ENCODE measurements at places on chromosomes 13 and 19.

DNA sequence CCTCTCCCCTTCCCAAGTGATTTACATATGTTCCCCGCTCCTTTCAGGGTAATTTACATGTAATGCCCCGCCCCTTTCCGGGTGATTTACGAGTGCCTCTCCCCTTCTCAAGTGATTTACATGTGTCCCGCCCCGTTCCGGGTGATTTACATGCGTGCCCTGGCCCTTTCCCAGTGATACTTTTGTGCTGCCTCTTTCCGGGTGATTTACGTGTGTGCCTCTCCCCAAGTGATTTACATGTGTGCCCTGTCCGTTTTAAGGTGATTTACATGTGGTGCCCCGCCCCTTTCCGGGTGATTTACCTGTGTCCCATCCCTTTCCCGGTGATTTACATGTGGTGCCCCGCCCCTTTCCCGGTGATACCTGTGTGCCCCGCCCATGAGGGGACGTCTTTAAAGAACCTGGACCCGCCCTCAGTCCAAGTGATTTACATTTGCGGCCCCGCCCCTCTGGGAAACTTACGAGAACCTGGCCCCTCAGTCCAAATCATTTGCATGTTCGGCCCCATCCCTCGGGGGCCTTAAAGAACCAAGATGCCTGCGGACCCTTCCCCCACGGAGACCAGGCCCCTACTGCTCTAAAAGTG lies 559 bp upstream of the LENG9 start:
- peak; percentile 88 for DNase-seq

GRCh38 chr13:23671897-23672296 lies 101.7 kb downstream of the TNFRSF19 start:
- no peak for DNase-seq

- no peak for DNase-seq
Measured at GRCh38 chr19:14470031-14470876, 4.9 kb downstream of the PTGER1 start.

DNA sequence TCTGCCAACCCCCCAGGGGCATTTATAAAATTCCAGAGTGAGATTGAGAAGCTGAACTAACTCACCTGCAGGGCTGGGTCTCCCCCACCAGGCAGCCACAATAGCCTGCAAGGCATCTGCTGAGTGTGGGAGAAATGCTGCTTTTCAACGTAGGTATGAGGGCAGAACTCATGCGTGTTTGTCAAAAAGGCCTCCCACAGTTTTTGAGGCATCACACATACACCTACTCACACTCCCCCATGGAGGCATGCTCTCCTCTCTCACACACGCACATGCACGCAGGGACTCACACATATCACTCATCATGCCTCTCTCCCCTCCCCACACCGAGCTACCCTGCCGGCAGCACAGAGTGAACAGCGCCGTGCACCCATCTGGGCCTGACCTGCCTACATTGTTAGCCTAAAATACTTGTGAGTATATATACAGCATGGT lies 390.5 kb downstream of the FGF9 start:
- DNase-seq: peak; percentile 62

DNA sequence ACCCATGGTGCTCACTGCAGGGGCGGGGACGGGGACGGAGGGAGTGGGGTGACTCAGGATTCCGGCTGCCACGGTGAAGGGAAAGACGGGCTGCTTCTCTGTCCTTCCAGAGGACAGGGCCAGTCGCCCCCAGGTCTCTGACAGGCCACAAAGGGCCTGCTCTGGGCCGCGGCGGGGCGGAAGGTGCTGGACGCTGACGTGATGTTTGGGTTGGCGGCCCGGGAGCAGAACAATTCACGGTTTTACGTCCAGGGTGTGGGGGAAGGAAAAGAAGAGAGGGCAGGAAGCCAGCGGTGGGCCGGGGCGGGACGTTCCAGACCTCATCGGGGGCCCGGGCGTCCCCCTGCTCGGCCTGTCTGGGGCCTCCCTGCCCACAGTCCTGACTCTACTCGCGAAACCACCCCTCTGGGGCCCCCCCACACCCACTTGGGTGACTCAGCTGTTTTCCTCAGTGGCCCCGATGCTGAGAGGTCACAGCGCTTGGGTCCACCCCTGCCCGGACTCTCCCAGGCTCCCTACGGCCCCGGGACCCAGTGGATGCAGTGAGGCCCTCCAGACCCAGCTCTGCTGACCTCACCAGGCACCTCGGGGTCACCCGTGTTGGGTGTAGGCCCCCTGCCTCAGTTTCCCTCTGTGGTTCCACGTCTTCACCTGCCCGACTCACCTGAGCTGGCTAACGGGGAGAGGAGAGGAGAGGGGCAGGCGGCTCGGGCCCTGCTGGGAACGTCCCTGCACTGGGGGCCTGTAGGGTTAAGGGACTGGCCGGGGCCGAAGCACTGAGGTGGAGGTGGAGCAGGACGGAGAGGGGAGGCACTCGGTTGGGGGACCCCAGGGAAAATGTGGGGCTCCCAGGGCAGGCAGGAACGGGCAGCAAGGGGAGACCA lies 29.2 kb downstream of the PIP5K1C start:
- DNase-seq: peak; percentile 64

GRCh38 chr19:9709305-9709704 lies 34.4 kb upstream of the ZNF562 start:
- no peak for DNase-seq

DNA sequence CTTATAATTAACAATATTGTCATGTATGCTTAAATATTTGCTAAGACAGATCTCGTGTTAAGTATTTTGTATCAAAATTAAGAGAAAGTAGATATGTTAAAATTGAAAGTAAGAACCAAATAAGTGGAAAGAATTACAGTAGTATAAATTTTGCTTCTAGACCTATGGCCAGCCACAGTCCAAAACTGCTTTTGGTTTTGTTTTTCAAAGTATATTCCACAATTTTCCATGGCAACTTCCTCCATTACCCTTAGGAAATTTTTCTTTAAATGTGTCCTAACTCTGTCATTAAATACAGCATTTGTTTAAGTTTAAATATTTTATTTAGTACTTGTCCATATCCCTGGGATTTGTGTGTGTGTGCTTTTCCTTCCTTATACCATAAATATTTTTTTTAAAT lies 689.0 kb downstream of the DIAPH3 start:
- no peak for DNase-seq

DNA sequence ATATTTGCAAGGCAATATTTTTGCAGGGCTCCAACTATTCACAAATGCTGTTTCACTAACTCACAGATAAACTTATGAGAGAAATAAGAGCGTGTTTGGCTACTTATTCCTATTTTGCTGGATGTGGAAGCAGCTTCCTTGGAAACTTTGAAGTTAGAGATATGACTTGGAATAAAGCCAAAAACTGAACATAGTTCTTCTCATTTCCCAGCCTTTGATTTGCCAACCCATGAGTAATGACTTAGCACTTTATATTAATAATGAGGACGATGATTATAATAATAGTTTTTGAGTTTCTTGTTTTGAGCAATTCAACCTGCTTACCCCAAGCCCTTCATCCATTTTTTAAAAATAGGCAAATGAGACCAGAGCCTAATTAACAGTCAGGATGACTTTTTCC lies 47.7 kb downstream of the SLC10A2 start:
- no peak for DNase-seq

DNA sequence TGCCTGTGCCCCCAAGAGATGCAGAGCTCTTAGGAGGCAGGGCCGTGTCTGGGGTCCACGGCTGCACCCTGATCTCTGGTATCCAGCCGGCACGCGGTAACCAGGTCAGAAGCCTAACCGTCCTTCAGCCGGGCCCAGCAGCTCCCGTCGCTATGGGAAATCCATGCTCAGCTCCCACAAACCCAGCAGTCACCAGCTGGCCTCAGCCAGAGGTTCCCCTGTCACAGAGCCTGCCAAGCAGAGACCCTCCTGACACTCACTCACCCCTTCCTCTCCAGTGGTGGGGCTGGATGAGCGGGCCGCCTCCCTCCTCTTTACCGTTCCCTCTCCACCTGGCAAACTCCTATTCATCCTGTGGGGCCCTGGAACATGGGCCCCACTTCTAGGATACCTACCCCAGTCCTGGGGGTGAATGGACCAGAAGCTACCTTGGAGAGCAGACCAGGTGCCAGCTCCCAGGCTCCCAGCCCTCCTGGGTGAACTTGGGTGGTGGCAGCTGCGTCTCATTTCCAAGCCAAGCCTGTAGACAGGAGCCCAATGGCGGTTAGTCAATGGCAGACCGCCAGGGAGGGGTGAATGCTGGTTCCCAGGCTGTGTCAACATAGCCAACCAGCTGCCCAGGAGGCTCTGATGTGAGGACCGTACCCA lies 21.4 kb upstream of the TCF3 start:
- no peak for DNase-seq

DNA sequence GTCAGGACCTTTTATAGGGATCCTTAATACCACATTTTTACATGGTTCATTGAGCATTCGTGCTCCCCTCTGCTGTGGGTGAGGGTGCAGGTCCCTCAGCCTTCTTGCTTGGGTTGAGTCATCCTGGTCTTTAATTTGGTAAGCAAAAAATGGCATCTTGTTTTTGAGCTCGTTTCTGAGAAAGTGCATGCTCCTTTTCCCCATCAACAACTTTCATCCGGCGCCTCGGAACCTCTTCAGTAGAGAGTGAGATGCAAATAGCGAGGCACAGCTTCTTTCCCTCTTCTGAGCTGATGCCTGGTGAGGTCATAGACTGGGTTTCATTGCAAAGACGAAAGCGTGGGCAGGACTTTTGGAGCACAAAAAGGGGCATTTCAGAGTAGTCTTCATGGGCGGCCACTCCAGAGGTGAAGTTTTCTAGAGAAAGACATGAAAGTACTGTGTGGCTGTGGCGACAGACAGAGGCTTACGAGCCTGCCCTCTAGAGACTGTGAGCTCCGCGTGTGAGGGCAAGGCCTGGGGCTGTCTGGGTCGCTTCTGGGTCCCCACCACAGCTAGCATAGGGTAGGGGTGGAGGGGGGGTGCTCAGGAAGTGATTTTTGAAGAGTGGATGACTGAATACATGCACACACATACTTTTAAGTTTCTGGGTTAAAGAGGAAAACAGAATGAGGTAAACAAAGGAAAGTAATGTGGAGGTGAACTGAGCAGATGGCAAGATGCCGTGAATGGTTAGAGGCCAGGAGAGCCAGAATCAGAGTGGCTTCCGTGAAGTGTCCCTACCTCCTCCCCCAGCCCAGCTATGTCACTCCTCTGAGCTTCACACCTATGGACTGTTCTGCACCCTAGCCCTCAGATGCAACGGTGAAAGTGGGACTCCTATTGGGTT lies 44.3 kb downstream of the BBC3 start:
- peak; percentile 92 for DNase-seq

Data from T-helper 2 cell treated with Interferon-gamma antibody and Interleukin-4, amounts not matched to agents 5 μg/mL and 100 μg/mL, for 36 hours (primary cell).